ENCODE measurements at places on chromosomes 12 and 14.
A peak's percentile ranks its signal among the peaks of the same experiment; 100 is the strongest.

- no peak for DNase-seq
These were observed 64.1 kb upstream of the EGLN3 start for GRCh38 chr14:34014936-34015335.

DNA sequence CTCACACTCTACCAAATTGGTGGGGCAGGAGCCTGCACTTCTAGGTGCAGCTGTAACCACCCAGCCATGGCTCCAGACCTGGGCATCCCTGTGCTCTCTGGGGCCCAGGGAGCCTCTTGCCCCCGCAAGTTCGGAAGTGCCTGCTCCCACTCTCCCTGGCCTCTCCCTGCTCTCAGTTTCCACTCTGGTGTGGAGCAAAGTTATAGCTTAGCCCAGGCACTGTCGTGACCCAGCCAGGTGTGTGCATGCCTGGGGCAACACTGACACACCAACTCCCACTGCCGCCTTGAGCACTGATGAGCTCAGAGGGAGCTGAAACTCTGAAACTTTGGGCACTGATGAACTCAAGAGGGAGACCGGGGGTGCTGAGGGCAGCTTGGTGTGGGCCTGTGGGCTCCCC lies 8.7 kb upstream of the FBXO33 start:
- no peak for DNase-seq

DNA sequence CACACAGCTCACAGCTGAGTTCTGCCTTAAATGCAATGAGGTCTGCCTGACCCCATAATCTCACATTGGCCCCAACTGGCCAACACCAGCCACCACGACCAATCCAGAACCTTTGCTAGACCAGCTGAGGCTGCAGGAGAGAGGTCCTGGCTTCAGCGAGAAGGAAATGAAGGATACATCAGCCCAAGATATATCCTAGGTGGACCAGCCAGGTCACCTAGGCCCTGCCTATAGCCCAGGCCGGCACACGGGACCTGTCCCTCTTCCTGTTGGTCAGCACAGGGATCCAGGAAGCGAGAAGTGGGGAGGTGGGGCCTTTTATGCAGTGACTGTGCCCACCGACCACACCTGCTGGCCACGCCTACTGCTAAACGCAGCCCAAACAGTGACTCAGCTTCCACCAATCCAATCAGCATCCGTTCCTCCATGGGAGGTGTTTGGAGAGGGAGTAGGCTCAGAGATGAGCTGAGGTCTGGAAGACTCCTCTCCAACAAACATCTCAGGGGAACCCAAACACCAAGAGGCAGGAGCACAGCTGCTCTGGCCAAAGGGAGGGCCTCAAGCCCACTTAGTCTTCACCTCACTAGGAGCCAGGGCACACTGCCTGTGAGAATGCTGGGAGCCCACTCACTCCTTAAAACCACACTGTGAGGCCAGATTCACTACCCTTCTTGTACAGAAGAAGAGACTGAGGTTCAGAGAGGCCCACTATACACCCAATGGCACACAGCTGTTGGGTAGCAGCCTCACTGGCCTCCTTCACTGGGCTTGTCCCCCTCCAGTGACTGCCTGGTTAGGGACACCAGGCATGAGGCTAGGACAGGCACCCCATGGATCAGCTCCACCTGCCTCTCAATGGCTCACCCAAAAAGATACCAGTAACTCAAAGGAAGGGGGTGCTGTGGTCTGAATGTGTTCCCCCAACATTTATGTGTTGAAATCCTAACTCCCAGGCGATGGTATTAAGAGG lies 51.3 kb upstream of the PPP2R5C start:
- DNase-seq = no peak

DNA sequence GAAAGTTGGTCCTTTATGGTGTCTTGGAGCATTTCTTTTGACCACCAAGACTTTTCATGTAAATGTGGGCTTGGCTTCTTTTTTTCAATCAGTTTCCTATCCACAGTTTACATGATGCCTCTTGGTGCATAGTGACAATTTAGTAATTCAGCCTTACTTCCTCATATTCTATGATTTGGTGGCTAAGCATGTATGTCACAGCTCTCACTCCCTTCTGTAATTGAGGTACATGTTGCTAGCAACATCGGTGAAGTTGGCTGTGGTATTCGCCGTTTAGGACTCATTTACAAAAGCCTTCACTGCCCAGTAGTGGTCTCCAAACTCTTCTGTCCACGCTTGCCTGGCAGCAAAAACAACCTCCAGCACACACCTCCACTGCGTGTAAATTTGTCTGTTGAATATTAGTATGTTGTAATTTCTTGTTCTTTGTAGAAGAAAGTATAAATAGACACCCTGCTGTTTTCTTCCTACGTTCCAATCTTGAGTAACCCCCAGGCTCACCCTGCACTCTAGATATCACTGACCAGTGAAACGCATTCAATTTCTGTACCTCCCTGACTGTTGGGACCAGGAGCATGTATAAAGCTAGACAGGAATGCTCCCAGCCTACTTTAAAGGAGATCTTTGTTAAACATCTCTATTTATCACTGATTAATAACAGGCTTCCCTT lies 90.4 kb downstream of the PPP2R5C start:
- DNase-seq = no peak

DNA sequence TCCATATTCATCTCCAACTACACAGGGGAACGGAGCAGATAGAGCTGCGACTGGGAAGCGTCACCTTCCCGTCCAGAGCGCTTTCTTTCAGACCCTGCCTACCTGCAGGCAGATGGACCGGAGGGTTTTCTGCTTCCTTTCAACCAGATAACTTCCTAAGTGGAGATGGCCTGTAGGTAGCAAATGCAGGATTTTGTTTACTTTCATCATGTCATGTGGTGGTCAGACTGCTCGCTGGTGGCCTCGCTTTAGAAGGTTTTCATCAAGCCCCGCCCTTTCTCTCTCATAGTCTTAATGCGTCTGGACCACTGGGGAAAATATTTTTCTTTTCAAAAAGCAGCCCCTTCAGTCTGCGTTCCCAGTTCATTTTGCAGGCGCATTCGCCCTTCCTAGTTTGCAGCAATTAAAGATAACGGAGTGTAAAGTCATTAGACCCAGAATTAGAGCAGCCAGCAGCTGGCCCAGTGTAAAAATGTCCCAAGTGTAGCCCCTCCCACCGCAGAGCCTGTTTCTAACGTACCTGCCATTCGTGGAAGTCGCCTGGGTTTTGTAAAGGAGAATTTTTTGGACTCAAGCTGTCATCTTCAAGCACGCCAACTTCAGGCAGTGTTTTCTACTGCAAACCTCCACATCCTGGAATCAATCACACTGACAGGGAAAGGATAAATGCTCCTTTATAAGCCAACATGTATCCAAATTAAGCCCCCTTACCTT lies 68.9 kb downstream of the TESC start:
- DNase-seq = no peak

GRCh38 chr12:127899971-127900370 lies 367.0 kb upstream of the TMEM132C start:
- DNase-seq = no peak

- DNase-seq = no peak
These were observed 69.2 kb downstream of the PTPRQ start for GRCh38 chr12:80513211-80513610.

DNA sequence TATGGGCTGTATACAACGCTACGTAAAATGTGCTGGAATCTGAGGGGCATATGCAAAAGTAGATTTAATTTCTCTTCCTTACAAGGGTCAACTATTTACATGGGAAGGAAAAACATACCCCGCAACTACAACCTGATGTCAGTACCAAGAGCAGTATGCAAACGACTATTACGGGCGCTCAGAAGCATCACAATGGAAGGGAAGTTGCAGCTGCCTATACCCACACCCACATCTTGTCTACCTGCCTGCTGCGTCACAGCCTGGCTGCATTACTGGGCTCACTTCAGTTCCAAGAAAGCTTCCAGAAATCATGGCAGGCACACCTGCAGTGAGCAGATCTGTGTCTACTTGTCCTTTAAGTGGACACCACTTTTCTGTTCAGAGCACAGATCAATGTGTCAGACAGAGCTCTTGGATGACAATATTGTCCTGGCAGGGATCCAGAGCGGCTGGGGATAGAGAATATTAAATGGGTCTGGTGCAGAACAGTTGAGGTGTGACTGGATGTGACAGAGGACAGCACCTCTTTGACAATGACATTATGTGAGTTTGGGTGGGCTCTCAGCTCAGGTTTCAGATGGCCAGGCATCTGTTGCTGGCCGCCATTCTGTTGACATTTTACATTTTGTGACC lies 41.5 kb upstream of the GNG2 start:
- DNase-seq = no peak

GRCh38 chr14:76696791-76697190 lies 64.5 kb upstream of the VASH1 start:
- DNase-seq = no peak

GRCh38 chr12:108141600-108142130 lies 12.6 kb downstream of the WSCD2 start:
- DNase-seq = no peak

DNA sequence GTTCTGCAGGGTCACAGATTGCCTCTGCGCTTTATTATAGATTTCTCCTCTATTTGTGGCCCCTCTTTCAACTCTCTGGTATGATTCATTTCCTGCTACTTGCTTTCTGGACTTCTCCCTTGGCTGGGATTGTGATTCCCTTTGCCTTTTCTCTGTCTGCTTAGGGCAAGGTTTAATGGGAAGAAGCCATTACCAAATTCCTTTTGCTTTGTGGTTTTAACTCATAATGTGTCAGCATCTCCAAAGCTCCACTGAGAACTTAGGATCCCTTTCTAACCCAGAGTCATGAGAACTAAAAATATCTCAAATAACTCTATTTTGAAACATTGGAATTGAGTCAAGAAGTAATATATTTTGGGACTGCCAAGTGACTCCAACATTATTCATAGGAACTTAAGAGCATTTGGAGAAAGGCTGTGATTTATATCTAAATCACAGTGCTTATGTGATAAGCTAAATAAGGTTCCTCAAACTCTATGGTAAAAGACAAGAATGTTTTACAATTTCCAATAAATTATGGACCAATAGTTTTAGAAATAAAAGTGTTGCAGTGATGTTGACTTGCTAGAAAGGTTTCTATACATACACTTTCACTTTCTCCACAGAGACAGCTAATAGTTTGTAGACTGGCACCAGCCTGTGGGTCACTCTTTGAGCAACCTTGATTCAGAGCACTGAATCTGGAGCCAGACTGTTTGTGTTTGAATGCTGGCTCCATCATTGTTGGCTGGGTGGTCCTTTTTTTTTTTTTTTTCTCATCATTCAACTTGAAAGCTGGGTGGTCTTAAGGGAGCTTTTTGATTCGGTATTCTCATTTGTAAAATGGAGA lies 93.9 kb downstream of the DACT1 start:
- DNase-seq = no peak

DNA sequence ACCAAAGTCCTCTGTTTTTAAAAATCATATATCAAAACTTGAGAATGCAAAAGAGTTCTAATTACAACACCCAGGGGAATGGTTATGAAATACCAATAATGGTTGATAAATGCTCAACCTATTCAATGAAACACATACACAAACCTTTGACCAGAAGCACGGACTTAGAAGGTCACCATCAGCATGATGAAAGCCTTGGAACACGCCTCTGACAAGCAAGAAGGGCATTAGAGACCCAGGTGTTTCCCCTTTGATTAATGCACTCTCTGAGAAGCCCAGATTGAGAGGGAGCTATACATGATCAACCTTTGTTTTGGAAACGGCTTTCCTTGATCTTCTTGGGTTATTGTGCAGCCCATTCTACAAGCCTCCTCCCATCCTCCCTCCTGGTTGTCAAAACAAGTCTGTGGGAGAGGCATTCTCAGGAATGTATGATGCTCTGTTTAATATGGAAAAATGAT lies 69.0 kb downstream of the ZFP36L1 start:
- DNase-seq = no peak

- no peak for DNase-seq
These were observed 3.8 kb downstream of the AKAP3 start for GRCh38 chr12:4645023-4645422.

- DNase-seq = no peak
These were observed 118.3 kb upstream of the TMTC1 start for GRCh38 chr12:29902043-29902442.

- DNase-seq = no peak
These were observed 59.3 kb downstream of the PRICKLE1 start for GRCh38 chr12:42530284-42530683.

DNA sequence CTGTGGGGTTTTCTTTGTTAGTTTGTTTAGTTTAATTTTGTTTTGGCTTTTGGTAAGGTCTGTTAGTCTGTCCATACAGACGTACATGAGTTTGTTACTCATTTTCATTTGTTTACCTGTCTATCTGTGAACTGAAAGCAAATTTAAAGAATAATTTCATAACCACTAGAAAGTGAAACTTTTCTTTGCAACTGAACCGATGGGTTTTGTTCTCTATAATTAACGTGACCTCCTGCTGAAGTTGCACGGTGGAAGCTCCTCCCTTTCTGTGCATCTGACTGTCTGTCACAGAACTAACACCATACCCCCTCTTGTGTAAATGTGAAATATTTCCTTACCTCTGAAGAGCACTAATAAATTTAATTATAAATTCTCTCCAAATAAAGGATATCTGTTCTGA lies 595.5 kb downstream of the GALC start:
- DNase-seq = no peak

DNA sequence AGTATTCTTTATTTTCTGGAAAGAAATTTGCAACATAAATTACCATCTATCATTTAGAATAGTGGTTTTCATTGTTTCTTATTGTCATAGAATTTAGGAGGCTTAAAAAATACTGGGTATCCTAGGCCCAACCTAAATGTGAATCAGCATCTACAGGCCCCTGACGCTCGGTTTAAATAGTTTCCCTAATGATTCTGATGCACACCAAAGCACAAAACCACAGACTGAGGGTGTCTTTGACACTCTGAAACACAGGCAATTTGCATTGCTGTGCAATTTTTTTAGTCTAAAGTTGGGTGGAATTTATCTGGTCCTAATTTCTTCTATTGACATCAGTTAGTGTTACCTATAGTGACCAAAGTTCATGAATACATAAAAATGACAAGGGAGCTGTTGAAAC lies 87.6 kb upstream of the SSTR1 start:
- DNase-seq = no peak

GRCh38 chr12:68140556-68140955 lies 19.0 kb downstream of the IFNG start:
- DNase-seq = peak; percentile 72

DNA sequence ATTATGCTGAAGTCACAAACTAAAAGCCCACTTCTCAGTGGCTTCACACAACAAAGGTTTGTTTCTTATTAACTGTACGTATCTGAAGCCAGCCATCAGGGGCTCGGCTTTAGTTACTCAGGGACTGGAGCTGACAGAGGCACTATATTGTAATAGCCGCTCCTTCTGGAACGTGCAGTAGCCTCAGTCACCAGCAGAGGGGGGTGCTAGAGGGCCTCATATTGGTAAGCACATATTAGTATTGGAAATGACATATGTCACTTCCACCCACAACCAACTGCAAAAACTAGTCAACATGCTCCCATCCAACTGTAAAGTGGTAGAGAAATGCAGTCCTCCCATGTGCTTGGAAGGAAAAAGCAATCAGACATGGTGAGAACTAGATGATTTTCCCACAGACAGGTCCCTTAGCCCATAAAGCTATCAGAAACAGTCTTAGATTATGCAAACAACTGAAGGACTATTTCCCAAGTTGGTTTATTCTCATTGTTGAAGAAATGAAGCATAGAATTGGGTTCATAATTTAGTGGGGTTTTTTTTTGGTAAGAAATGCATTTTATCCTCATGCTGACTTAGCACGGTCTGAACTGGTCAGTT lies 183.6 kb upstream of the G2E3 start:
- peak; percentile 57 for DNase-seq

- DNase-seq = peak; percentile 13
These were observed 212.6 kb downstream of the SLC16A7 start for GRCh38 chr12:59808317-59808910.

GRCh38 chr12:120076651-120077050 lies 39.9 kb downstream of the RAB35 start:
- no peak for DNase-seq

- DNase-seq = no peak
These were observed 103.7 kb downstream of the CMKLR1 start for GRCh38 chr12:108235197-108235984.

All from NCI-H1694 treated with DMSO at 0.1 percent for 48 hours (cell line).